ENCODE measurements at places on chromosomes 2 and 18.
A peak's percentile ranks its signal among the peaks of the same experiment; 100 is the strongest.

- DNase-seq, result no peak
These were observed 4.3 kb upstream of the CNDP1 start for GRCh38 chr18:74529811-74530583.

DNA sequence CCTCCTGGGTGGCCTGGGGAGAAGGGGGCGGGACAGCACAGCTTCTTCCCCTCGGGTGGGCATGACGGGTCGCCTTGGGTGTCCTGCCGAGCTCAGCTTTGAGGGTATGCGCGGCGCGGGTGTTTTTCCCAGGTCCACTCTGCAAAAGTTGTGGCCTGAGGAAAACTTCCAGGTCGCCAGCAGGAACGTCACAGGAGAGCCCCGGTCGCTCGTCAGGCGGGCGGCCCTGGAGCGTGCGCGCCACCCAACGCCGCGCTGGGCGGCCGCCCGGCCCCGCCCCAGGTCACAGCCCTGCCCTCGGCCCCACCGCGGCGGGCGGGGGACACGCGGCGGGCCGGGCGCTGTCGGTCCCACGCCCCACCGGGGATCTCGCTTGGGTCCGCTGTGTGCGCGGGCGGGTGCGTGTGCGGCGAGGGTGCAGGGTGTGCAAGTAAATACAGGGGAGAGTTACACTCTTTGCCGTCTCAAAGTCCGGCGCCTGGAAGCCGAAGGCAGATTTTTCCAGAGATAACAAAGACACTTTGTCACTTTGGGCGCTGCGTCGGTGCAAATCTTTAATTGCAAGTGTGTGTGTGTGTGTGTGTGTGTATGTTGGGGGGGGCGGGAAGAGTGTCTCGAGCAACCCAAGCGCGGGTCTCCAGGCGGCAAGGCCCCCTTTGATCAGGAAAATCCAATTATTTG lies 616 bp upstream of the SP5 start:
- DNase-seq, result peak; percentile 34

- DNase-seq, result no peak
These were observed 66.2 kb downstream of the CYP26B1 start for GRCh38 chr2:72081451-72081850.

GRCh38 chr2:166184789-166185188 lies 57.0 kb upstream of the SCN1A start:
- no peak for DNase-seq

- no peak for DNase-seq
These were observed 53.8 kb upstream of the STK17B start for GRCh38 chr2:196225213-196225612.

DNA sequence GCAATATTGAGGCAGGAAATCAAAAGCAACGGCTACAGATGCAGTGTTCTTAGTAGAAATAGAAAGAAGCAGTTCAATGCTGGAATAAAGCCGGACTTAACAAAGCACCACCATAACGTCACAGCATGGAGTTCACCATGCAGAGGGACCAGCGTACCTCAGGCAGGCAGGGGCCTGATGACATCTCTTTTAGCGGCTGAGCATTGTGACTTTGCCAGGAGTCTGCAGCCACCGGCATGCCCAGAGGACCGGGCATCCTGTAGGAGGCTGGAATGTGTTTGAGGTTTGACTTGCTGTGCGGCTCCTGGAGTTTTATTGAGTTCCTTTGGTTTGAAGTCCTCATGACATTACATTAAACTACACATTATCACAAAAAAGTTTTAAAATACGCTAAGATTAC lies 139.8 kb downstream of the UXS1 start:
- DNase-seq, result no peak

DNA sequence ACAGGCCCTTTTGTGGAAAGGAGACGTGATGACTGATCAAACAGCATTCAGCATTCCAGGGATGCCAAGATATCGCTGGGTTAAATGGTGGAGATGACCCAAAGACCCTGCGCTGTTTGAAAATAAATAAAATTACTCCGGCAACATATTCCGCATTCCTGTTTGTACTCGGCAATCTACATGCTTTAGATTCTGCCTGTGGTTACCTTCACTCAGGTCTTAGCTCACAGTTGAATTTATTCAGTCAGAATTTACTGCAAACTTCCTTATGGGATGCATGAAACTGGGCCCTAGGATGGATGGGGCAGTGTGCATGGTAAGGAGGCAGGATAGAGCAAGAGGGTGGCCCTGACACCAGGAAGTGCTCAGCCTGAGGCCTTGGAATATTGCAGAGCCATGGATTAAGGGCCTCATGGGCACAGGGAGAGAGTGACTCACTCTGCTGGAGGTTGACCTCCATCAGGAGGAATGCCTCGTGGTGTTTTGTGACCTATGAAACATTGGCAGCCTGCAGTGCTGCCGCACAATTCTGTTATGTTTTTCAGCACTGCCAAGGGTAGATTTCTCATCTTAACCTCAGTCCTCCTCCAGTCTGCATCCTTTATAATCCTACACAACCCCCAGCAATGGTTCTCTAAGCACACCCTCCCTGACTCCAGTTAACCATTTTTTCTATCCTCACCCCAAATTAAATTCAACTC lies 321.4 kb downstream of the IRS1 start:
- DNase-seq, result no peak

GRCh38 chr2:66930339-66931220 lies 466.6 kb upstream of the ETAA1 start:
- DNase-seq, result no peak

DNA sequence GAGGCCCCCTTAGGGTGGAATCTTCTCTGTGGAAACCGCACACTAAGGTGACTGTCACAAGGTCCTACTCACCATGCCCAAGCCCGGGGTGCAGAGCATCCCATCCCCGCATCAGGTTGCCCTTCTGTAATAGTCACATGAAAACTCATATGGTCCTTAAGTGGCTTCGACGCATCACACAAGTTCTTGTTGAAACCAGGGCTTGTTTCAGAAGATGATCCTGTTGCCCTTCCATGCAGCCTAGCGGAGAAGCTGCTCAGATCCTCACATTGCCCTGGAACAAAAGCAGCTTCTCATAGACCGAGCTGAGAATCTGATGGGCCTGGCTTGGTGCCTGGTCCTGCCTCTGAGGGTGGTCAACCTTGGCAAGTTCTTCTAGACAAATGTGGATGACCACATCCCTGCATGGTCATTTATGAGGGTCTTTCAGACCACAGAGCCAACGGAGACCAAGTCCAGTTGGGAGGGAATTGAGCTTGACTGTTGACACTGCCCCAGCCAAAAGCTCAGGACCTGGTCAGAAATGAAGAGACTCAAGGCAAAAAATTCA lies 54.1 kb downstream of the PDCL3 start:
- DNase-seq, result no peak

- peak; percentile 69 for DNase-seq
These were observed 83.7 kb downstream of the LPIN1 start for GRCh38 chr2:11829947-11830707.

GRCh38 chr2:84888401-84889276 lies 7.8 kb upstream of the TRABD2A start:
- peak; percentile 72 for DNase-seq

- DNase-seq, result no peak
These were observed 120.5 kb downstream of the BCL2 start for GRCh38 chr18:63198868-63199742.

DNA sequence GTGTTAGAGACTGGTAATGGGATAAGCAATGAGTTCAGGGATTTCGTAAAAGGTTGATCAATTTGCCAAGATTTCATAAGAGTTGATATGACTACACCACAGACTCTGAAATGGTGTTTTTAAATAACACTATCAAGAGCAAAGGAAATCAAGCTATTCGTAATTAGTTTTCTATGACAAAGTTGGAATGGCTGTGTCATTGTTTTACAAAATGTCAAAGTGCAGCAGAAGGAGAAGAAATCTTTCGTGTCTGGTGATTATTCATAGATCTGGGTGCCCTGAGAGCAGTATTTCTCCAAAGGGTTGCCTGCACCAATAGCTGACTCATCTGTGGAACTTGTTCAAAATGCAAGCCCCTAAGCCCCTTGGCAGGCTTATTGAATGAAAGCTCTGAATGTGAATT lies 70.1 kb downstream of the NABP1 start:
- DNase-seq, result no peak

- DNase-seq, result no peak
These were observed 226.9 kb upstream of the DTNA start for GRCh38 chr18:34483198-34483597.

- DNase-seq, result peak; percentile 89
These were observed 47.0 kb downstream of the SERTAD2 start for GRCh38 chr2:64606479-64607363.

GRCh38 chr2:49351560-49351959 lies 197.2 kb upstream of the FSHR start:
- no peak for DNase-seq

- no peak for DNase-seq
These were observed 136.1 kb downstream of the PTGR3 start for GRCh38 chr18:75072672-75073371.

DNA sequence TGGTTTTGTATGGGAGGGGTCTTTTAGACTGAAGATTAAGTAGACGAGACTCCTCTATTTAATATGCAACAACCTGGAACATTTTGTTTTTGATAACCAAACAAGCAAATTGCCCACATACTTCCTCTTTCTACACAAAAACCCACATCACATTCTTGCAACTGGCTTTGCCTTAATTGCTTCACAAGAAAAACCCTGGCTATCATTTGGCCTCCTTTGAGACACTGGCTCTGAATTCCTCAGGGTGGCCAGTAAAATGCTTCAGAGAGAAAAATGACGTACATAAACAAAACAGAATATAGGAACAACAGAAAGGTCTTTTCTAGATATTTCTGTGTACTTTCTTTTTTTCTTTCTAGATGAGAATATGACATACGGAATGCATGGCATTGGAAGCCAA lies 103.0 kb downstream of the TRIB2 start:
- DNase-seq, result no peak

- DNase-seq, result no peak
These were observed 55.4 kb downstream of the CNTNAP5 start for GRCh38 chr2:124080281-124081153.

GRCh38 chr2:6664332-6665061 lies 201.2 kb downstream of the CMPK2 start:
- no peak for DNase-seq

GRCh38 chr18:48868468-48869466 lies 82.0 kb downstream of the SMAD7 start:
- peak; percentile 50 for DNase-seq

GRCh38 chr2:147297820-147298219 lies 547.0 kb upstream of the ACVR2A start:
- DNase-seq, result peak; percentile 58

- no peak for DNase-seq
These were observed 4.9 kb downstream of the KLHL30 start for GRCh38 chr2:238143239-238143951.

DNA sequence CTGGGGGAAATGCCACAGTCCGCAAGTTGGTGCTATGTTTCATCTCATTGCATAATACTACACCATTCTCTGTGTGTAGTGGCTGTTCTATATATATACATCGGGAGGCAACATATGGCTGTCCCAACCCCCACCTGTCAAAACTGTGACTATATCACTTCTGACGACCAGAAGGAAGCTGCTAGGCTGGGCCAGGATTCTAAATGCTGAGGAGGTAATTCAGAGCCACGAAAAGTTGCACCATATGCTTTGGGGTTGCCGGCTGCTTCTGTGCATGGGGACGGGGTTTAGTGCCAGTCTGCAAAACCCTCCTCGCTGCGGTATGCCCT lies 117.3 kb downstream of the MSH2 start:
- DNase-seq, result no peak

- no peak for DNase-seq
These were observed 7.3 kb downstream of the CEP192 start for GRCh38 chr18:12998332-12999060.

DNA sequence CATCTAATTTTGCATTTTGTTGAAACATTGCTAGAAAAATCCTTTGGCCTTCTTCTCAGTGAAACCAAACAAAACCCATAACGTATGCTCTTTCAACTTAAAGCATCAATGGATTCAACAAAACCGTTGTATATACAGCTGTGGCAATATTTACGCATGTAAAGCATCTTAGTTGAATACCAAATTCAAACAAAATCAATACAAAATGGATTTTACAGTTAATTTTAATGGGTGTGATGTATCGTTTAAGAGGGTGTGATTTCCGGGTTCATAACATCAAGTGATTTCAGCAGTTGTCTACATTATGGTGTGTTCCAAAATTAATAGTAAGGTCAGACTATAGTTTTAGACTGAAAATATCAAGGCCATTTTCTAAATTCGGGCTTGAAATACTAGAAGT lies 198.2 kb downstream of the TGIF1 start:
- DNase-seq, result no peak

DNA sequence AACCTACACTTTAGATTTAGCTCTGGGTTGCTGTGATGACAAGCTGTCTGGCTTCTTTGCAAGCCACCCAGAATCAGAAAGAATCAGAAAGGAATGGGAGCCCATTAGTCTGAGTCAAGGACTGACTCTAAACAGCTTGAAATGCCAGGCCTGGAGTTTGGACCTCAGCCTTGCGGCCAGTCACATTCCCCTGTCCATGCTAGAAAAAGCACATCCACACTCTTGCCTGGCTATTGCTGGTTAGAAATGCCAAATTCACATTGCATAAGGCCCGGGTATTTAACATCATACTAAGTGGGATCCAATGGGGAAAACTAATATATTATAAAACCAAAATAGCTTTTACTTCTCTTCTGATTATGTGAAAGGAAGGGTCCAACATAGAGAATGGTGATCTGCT lies 756.8 kb upstream of the KLHL29 start:
- DNase-seq, result no peak

Measured in activated naive CD4-positive, alpha-beta T cell treated with anti-CD3 and anti-CD28 coated beads, Interleukin-2, amount 10 ng/mL, durations not matched to agents 7 days and 5 days (primary cell).